MV-4-11 (cell line): ENCODE measurements at places on chromosomes 16 and 17.

DNA sequence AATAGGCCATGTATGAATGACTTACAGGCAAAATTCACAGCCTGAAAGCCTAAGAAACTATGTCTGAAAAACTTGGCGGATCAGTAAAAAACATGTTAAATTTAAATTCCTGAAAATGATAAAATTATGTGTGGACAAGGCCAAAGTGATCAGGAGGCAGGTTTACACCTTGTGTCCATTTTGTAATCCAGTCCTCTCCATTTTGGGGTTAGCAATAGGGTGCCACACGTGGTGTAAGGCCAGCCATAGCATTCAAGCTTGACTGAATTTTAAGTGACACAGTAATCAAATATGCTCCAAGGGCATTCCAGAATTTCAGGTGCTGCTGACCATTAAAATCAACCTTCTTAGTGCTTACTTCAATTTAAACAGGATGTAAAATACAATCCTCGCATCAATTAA lies 2.7 kb downstream of the RNF43 start:
- DNase-seq, result no peak

GRCh38 chr16:11135464-11135973 lies 120.5 kb downstream of the SOCS1 start:
- peak; percentile 94 for DNase-seq

- DNase-seq, result no peak
Measured at GRCh38 chr17:31508288-31509094, 117.0 kb downstream of the RAB11FIP4 start.

GRCh38 chr17:41649923-41650519 lies 25.6 kb upstream of the KRT17 start:
- no peak for DNase-seq

DNA sequence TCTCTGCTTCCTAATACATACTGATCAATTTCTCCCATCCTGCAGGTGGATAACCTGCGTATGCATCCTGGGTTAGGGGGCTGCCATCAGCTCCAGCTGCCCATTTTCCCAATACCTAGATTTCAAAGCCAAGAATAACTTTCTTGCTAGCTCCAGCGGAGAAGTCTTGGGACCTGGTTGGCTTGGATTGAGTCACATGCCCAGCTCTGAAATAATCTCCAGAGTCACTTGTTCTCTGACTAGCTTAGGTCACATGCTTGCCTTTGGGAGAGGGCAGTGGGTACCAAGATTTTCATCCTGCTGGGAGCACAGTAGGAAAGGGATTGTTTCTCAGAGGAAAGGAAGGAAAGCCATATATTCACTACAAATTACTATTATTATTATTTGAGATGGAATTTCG lies 70.0 kb upstream of the ELAC2 start:
- DNase-seq, result no peak

DNA sequence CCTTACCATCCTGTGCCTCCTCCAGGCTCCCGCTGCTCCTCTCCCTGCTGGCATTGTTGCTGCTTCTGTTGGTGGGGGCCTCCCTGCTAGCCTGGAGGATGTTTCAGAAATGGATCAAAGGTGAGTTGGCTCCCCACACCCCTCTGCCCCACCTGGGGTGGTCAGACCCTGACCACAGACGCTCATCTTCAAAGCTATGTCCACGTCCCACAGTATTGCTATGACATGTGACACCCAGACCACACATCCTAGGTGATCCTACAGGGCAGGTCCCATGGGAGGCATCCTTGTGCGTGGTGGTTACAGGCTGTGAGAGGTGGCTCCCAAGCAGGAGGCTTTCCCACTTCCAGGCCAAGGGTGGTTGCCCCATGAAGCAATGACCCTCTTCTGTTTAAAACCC lies 11.0 kb downstream of the CD300A start:
- DNase-seq, result no peak

- peak; percentile 65 for DNase-seq
Measured at GRCh38 chr17:73192894-73193701, at the start of gene COG1. COG1 (plus strand) TSS chr17:73193055; CDS start chr17:73193070, 15 bp downstream.

- DNase-seq, result no peak
Measured at GRCh38 chr17:12328204-12328603, 307.5 kb downstream of the MAP2K4 start.

GRCh38 chr17:39981207-39981741 lies 667 bp downstream of the PSMD3 start:
- no peak for DNase-seq

GRCh38 chr17:42441371-42442195 lies 17.1 kb upstream of the ATP6V0A1 start:
- no peak for DNase-seq

- DNase-seq, result peak; percentile 17
Measured at GRCh38 chr17:75664099-75664549, 2.8 kb downstream of the RECQL5 start.

DNA sequence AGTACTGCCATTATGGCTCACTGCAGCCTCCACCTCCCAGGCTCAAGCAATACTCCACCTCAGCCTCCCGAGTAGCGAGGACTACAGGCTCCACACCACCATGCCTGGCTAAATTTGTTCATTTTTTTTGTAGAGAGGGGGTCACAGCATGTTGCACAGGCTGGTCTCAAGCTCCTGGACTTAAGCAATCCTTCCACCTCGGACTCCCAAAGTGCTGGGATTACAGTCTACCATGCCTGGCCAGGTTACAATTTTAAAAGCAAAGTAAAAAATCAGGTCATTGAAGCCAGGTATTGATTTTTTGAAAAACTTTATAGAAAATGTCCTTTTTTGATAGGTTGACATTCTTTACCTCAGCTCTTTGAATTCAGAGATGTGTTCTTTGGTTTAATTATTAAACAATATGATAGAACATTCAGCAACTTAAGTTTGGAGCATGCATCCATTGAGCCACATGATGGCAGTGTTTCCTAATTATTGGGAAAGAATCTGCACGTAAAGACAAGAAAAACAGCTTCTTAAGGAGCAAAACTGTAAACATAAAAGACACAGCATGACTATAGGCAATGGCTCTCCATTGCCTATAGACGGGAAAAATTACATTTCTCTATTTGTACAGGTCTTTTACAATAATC lies 1.7 kb upstream of the SLC16A11 start:
- DNase-seq, result peak; percentile 70

- no peak for DNase-seq
Measured at GRCh38 chr17:78766743-78767294, 15.3 kb downstream of the CYTH1 start.

DNA sequence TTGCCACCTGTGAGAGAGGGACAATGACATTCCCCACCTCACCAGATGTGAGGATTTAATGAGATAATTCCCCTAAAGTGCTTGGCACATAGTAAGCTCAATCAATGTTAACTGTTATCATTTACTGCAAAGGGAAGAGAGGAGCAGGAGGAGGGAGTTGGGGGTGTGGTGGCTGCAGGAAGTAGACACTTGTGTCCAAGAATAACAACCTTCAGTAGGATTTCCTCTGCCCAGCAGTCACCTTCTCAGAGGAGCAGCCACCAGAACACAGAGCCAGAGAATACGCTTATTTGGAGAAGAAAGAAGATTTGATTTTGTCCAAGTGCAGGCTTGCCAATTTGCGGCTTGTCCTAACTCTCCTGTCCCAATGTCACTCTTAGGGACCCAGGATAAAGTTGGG lies 10.2 kb downstream of the CBX4 start:
- DNase-seq, result no peak

- DNase-seq, result no peak
Measured at GRCh38 chr17:56718515-56718914, 115.2 kb downstream of the C17orf67 start.

DNA sequence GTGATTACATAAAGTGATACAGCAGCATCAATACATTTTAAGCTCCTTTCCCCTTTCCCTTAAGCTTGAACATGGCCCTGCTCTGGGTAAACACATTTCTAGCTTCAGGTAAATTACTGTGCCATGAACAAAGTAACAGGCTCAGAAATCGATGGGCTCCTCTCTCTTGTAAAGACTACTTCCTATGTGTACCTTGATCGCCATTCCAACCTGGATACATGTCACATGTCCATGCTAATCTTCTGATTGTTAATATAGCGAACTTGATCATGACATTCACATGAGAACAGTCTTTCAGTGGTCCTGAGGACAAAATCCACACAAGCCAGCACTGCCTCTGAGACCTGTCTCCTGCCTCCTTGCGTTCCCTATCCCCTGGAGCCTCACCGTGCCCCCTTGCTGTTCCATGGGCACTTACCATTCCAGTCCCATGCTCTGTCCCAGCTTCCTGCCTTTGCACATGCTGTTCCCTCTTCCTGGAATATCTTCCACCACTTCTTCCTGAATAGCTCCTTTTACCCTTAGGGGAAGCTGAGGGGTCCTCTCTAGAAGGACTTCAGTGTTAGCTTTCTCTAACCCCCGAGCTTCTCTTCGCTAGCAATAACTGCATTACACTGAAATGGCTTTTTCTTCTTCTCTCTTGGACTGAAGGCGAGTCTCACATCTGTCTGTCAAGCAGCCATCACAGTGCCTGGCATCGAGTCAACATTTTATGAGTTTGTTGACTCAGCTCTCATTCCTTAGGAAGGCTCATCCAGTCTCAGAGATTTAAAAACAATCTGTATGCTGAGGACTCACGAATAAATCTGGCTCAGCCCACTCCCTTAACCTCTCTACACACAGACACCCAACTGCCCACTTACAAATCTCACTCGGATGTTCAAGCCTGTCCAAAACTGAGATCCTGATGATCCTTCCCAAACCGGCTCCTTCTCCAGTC lies 93.3 kb downstream of the ASIC2 start:
- DNase-seq, result no peak

DNA sequence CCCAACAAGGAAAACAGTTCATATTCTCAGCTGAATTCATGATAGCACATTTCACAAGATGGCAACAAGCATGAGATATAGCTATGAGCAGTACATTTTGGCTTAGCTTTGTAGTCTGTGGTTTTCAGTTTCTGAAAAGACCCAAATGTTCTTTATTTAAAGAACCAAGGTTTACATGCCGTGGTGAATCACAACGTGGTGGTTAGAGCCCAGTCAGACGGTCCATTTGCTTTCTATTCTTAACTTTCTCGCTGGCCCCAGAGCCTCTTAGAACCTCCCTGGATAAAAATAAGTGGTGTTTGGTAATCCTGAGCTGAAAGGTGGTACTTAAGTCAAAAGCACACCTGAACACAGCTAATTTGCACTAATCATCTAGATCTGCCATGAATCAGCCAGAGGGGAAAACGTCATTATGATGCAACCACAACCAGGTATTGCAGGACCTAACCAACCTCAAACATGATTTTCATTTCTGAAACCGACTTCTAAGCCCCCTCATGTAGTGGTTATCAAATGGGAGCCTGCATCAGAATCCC lies 18.6 kb upstream of the HAPSTR1 start:
- DNase-seq, result peak; percentile 69

DNA sequence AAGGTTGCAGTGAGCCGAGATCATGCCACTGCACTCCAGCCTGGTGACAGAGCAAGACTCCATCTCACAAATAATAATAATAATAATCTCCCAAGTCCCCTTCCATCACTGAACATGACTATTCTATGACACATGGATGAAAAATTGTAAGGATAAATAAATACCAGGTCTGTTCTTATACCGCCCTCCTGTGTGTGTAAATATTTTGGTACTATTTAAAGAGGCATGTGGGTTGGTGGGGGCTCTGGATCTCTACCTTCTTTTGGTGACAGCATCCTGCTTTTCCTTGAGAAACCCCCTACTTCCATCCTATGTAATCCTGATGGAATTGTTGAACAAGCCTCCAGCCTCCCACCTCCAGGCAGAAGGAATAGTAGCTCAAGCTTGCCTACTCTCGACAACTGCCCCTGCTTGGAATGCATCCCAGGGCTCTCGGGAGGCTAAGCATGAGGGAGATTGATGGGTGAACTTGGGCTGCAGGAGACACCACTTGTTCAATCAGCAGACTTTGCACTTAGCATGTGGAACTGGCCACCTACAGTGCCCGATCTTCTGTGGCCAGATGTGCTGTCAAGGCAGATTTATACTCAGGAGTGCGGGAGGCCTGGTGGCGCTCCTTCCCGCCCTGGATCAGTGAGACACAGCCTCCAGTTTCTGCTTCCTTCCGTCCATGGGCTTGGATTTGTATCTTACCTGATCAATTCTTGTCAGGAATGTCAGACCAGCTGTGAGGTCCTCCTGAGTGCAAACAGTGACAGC lies 287.4 kb downstream of the SLC39A11 start:
- DNase-seq, result no peak

- DNase-seq, result no peak
Measured at GRCh38 chr17:54404259-54404658, 496.4 kb upstream of the TOM1L1 start.

DNA sequence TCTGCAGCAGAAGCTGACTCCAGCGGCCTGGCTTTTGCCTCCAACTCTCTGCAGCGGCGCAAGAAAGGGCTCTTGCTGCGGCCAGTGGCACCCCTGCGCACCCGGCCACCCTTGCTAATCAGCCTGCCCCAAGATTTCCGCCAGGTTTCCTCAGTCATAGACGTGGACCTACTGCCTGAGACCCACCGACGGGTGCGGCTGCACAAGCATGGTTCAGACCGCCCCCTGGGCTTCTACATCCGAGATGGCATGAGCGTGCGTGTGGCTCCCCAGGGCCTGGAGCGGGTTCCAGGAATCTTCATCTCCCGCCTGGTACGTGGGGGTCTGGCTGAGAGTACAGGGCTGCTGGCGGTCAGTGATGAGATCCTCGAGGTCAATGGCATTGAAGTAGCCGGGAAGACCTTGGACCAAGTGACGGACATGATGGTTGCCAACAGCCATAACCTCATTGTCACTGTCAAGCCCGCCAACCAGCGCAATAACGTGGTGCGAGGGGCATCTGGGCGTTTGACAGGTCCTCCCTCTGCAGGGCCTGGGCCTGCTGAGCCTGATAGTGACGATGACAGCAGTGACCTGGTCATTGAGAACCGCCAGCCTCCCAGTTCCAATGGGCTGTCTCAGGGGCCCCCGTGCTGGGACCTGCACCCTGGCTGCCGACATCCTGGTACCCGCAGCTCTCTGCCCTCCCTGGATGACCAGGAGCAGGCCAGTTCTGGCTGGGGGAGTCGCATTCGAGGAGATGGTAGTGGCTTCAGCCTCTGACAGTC lies 1.3 kb downstream of the PARD6A start:
- DNase-seq, result no peak

DNA sequence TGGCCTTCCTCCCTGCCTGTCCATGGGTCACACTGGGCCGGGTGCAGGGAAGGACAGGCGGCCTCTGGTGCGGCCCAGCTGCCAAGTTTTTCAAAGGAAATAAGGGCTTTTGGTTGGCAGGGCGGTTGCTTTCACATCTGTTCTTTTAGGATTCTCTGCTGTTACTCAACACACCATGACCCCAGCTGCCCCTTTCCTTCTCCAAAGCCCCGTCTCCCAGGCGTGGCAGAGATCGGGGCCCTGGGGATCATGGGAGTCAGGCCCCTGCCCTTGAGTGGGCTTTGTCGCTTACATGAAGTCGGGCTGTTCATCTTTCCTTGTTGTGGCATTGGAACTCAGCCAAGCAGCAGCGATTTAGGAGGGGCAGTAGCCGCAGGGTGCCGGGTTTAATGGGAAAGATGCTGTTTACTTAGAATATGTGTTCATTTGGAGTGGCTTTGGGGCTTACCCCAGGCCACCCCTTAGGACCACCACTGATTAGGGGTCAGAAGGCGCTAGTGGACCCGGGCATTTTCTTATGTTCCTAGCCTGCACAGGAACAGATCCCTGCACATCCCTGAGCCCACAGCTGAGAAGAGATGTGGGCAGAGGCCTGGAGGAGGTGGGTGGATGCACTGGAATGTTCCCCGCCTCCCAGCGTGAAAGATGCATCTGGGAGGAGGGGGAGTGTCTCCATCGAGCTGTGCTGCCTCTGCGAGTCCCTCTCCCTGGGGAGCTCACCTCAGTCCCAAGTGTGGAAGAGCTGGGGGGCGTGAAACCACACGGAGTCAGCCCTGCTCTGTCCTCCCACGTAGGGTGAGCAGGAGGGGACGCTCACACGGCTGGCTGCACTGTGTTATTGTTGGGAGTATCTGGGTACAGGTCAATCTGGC lies 6.8 kb upstream of the ADCY7 start:
- peak; percentile 91 for DNase-seq

GRCh38 chr16:84218176-84218823 lies 21.5 kb downstream of the KCNG4 start:
- DNase-seq, result no peak
